Activated B cell treated with CpG ODN at 0.5 μM for 24 hours (primary cell): ENCODE measurements at places on chromosomes 1 and 21. TPM values are rescaled to one million over a fixed set of nuclear protein-coding genes. Genes with fewer than 3 reads are reported as not detected.

Gene XKR8
- total RNA-seq = 5.1 and 6.1 TPM in 2 replicates

Gene ADORA3
- not detected in 2 replicates for total RNA-seq

Gene PDC
- not detected in 2 replicates for total RNA-seq

Gene APH1A
- 145 TPM in 2 replicates for total RNA-seq

Gene SMCP
- not detected in 2 replicates for total RNA-seq

Gene OR10J5
- total RNA-seq = not detected in 2 replicates

Gene PTPRU
- 0.24 TPM in 1 of 2 replicates, not detected in the other for total RNA-seq

Gene CCT8
- total RNA-seq = 170 and 179 TPM in 2 replicates

Gene WDR64
- total RNA-seq = 0.34 and 0.58 TPM in 2 replicates

Gene IL23R
- total RNA-seq = not detected in 2 replicates

Gene SLC5A9
- total RNA-seq = not detected in 2 replicates

Gene SH3BGR
- 0.33 and 1.2 TPM in 2 replicates for total RNA-seq
